Foreskin keratinocyte (primary cell): ENCODE measurements at places on chromosomes 5 and 9.

DNA sequence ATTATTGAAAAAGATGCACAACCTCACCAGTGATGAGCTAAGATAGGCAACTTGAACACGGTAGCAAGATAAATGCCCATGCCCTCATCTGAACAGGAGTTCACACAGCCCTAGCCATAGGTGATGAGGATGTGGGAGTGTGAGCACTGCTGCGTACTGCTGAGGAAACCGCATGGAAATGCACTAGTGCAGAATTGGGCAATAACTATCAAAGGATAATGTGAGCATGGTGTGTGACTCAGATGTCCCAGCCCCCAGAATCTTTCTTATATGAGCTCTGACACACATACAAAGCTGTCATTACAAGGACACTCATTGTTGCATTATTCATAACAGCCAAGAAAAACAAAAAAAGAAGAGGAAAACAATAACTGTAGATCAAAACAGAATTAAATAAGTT lies 521.2 kb downstream of the IRX1 start:
- DNase-seq = peak; percentile 6

GRCh38 chr5:81244451-81244850 lies 11.3 kb downstream of the CKMT2 start:
- no peak for DNase-seq

DNA sequence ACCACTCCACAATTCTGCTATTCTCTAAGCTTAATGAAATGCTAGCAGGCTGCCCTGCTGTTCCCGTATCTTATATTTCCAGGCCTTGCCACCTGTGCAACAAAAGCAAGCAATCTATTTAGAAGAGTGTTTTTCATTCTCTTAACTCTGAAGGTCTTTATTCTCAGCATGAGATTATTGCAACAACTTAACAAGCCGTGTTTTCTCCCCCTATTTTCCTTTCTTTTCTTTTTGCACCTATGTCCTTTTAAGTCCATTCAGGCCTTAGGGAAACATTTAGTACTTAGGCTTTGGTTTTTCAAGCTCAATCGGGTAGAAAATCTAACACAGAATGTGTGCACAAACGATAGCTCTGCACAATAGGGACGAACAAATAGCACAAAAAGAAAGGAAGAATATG lies 89.6 kb upstream of the DMRTA1 start:
- DNase-seq = no peak

- DNase-seq = peak; percentile 27
Measured at GRCh38 chr5:90709323-90710155, 150.9 kb downstream of the ADGRV1 start.

GRCh38 chr5:60370508-60370907 lies 329.5 kb downstream of the DEPDC1B start:
- no peak for DNase-seq

DNA sequence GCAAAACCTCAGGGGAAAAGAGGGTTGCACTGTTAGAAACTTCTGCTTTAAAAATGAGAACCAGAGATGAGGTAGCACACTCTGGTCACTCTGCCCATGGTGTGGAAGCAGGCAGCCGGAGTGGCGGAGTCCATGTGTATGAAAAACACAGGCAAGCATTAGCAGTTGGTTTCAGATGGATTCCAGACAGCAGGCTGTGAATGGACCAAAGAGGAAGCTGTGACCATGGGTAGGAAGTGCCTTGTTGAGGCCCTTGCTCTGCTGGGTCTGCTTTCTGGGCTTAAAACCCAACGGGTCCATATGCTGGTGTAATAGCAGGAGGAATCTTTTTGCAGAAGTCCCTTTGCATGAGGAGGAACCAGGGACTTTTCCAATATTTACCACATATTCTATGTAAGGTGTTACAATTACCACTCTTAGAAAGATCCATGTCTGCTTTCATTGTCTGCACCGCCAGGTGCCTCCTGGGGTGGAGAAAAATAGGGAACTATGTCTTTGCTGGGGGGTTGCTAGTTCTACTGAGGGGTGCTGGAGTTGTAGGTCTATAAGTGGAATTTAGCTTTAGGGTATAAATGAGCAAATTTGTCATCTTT lies 77.0 kb downstream of the ANKRD55 start:
- DNase-seq = no peak

DNA sequence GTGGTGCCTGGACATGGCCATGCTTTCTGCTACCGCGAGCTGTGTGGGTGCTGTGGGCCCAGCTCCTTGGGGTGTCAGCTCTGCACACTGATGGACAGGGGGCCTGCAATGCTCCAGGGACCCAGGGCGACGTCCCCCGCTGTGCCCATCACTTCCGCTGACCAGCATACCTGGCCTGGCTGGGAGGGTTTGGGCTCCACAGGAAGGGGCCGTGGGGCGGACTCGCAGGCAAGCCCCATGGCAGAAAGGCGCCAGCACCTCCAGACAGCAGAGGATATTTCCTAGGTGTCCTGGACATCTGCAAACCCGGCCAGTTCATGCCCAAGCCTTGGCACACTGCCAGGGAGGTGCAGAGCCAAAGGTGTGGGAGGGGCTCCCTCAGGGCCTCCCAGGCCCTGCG lies 295.8 kb upstream of the IRX4 start:
- DNase-seq = no peak

- peak; percentile 58 for DNase-seq
Measured at GRCh38 chr5:108432024-108432423, 50.1 kb upstream of the FBXL17 start.

DNA sequence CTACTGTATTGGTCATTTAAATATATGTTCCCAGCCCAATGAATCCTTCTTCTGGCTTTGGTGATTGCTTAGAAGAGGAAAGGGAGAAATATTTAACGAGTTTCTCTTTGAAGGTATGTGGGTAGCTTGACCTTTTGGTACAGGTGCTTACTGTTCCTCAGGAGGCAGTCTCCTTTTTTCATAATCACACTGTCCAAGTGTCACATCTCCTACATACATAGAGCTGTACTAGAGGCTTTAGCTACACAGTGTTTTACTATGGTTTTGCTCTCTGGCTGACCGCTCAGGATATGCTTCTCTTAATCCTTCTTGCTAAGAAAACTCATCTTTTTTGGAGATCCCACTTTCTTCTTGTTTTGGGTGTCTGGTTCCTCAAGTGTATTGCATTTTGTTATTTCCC lies 6.9 kb downstream of the ERBIN start:
- no peak for DNase-seq

GRCh38 chr5:148733601-148734438 lies 79.5 kb upstream of the HTR4 start:
- no peak for DNase-seq

DNA sequence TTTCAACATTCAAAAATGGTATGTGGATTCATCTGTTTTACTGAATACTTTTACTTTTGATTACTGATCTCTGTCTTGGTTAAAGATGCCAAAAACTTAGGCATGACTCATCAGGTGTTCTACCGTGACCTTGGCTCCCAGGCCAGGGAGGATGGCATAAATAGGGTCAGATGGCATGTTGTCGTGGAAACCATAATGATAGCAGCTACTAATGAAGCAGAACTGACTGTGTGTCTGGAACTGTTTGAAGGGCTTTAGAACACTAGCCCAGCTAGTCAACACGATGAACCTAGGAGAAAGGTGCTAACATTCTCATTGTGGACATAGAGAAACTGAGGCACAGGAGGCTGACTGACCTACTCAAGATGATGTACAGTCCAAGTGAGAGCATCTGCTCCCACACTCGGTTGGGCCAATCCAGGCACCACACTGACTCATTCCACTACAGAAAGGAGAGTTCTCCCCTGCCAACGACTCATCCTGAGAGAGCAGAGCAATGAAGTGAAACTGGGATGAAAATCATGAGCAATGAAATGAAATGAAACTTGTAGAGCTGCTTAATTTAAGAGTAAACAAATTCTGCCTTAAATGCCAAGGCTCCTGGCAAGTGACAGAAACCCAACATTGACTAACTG lies 116.0 kb downstream of the TENT4A start:
- peak; percentile 2 for DNase-seq

DNA sequence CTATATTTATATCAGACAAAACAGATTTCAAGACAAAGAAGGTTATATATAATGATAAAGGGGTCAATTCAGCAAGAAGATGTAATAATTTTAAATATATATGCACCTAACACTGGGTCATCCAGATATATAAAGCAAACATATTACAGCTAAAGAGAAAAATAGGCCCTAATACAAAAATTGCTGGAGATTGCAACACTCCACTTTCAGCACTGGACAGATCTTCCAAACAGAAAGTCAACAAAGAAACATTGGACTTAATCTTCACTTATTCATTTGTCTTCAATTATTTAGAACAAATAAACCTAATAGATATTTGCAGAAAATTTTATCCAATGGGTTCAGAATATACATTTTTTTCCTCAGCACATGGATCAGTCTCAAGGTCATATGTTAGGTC lies 45.8 kb downstream of the MEIKIN start:
- DNase-seq = no peak

GRCh38 chr9:120505186-120505585 lies 74.8 kb downstream of the CDK5RAP2 start:
- no peak for DNase-seq

DNA sequence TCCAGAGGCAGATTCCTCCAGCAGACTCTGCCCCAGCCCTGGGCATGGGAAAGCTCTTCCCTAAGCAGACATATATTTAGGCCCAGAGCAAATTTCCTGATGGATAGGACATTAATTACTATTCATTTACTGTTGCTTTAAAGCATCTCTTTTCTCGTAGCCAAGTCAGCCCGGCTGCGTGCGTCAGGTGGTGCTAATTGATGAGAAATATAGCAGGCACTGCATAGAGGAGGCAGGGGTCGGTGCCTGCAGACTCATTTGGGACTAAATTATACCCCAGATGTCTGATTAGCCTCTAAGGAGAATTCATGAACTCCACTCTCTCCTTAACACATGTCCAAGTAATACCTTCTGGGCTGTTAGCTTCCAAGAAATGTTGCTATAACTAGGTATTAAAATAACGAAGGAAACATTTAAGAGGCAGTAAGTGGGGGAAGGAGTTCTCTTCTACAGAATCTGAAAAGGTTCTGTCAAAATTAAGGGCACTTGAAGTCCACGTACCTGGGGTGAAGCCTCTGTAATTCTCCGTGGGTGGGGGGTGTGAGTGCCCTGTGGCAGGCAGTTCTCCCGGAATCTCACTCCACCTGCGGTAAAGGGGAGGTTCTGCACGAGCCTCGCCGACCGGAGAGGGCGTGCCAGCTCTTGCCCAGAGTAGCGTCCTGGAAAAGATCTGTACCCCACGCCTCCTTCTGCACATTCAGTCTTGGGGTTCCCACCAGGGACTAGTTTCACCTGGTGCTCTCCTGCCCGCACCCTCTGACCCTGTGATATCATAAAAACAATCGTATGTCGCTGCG lies 115.9 kb upstream of the FCN2 start:
- no peak for DNase-seq

DNA sequence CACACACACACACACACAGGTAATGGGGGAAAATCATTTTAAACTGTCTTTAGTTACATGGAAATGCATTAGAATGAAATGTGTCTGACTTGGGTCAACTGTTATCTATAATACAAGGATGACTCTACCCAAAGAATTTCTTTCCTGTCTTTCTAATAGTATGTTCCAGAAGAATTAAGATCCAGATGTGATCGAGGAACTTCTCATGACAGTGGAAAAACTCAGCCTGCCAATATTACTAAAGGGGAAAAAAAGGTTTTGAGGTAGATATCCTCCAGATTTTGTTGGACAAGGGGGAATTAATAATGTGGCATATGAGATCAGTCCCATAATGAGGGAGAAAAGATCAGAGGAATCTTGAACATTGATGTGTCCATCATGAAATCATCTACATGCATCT lies 190.6 kb upstream of the MAP3K1 start:
- DNase-seq = no peak

- DNase-seq = peak; percentile 7
Measured at GRCh38 chr5:132961887-132962286, 1.5 kb downstream of the AFF4 start.

- DNase-seq = peak; percentile 41
Measured at GRCh38 chr5:36877667-36878391, 1.3 kb downstream of the NIPBL start.

- DNase-seq = no peak
Measured at GRCh38 chr5:73791389-73791788, 165.4 kb downstream of the ARHGEF28 start.

GRCh38 chr9:8680157-8680556 lies 880.6 kb upstream of the DMAC1 start:
- DNase-seq = no peak

DNA sequence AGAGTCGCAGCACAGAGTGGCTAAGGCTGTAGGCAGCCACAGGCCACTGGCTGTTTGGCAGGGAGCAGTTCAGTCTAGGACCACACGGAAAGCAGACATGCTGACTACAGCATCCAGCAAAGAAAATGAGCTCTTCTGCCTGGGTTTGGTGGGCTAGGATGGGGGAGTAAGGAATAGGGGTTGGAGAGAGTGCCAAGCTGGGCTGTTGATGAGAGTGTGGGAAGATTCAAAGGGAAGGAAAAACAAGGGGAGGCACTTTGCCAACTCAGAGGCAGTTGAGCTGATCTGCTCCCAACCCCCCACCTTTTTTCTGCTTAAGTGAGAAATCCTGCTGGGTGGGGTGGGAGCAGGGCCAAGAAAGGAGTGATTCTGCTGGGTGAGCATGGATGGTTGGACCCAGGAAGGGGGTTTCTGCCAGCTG lies 35.9 kb downstream of the SVEP1 start:
- DNase-seq = no peak

- no peak for DNase-seq
Measured at GRCh38 chr5:78419396-78419795, 59.0 kb downstream of the SCAMP1 start.

DNA sequence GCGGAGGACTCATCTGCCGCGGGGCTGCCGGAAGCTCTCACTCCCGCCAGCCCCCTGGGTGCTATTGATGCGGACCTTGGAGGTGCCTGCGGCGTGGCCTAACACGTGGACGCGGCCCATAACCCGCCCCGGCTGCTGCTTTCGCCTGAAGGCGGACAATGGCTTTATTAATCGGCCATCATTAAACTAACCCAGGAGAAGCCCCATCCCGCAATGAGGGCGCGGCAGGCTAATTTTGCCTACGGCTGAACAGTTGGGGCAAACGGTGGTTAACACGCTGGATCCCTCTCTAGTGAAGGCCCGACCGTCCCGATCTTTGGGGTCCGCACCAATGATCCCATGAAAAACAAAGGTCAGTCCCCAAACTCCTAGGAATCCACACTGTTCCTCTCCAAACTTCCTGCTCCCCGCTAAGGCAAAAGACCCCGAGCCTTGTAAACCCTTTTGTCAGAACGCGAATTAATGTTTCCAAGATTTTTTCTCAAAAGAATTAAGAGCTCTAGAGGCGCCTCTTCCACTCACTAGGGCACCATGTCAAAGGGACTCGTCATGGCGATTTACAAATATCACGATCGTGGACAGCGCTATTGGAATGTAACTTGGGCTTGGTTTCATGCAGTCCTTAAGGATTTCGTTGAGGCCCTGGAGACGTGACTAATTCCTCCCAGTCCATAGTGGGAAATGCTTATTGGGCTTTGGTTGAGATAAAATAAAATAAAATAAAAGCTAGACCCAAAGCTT lies 193.1 kb downstream of the MEF2C start:
- DNase-seq = no peak

- no peak for DNase-seq
Measured at GRCh38 chr5:103293099-103293498, 34.5 kb downstream of the MACIR start.
